BJ (cell line): ENCODE measurements at places on chromosomes 13 and 19. TPM values are rescaled to one million over a fixed set of nuclear protein-coding genes. Genes with fewer than 3 reads are reported as not detected.

The TBXA2R gene
- polyA plus RNA-seq: 0.54 and 1.2 TPM in 2 replicates

The ZNF813 gene
- polyA plus RNA-seq: 0.60 and 1.5 TPM in 2 replicates

The GPR12 gene
- polyA plus RNA-seq: not detected in 2 replicates

The SLC25A41 gene
- 0.05 TPM in 1 of 2 replicates, not detected in the other for polyA plus RNA-seq

The CEACAM21 gene
- polyA plus RNA-seq: not detected in 2 replicates

The SELENOV gene
- polyA plus RNA-seq: not detected in 2 replicates

The PODNL1 gene
- polyA plus RNA-seq: 12.5 and 18.6 TPM in 2 replicates

The NLRP9 gene
- polyA plus RNA-seq: not detected in 2 replicates
